Gastrocnemius medialis (tissue), 4 donors: ENCODE measurements at places on chromosomes 1 and 21. TPM values are rescaled to one million over a fixed set of nuclear protein-coding genes. Genes with fewer than 3 reads are reported as not detected.

TCHHL1 gene
- total RNA-seq, result not detected

IFNAR1 gene
- total RNA-seq, result 9.3 TPM

CASQ1 gene
- 329 TPM for total RNA-seq

MORN1 gene
- total RNA-seq, result 4.3 TPM

MUTYH gene
- total RNA-seq, result 11.8 TPM

PTAFR gene
- 0.85 TPM for total RNA-seq
